Body of pancreas (tissue), 4 donors: ENCODE measurements at places on chromosomes 3 and 15. TPM values are rescaled to one million over a fixed set of nuclear protein-coding genes. Genes with fewer than 3 reads are reported as not detected.

DNA sequence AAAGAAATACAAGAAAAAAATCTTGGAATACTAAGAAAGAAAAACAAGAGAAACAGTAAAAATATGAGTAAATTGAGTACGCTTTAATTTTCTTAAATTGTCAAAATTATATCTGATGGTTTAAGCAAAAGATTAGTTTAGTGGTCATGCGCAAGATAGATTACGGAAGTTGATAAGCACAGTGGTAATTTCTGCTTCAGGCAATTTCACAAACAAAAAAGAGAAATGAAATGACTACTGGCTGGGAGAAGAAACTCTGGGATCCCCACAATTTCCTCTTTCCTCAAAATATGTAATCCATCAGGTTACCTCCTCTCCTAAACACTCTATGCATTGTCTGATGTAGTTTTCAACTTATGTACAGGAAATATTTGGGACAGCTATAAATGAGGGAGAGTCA is 9.0 kb downstream of the MYD88 start:
- no peak overlapping the region for H3K4me3 ChIP-seq
- H3K4me1 ChIP-seq = no peaks in the 10 kb centered on the region
- no peaks in the 10 kb centered on the region for H3K36me3 ChIP-seq
- no peak for DNase-seq
- H3K27me3 ChIP-seq = no peaks in the 10 kb centered on the region

GRCh38 chr3:183031826-183032225 is 51.5 kb upstream of the DCUN1D1 start:
- no peaks in the 10 kb centered on the region for H3K27me3 ChIP-seq
- H3K4me3 ChIP-seq = no peak overlapping the region
- no peak for DNase-seq
- H3K4me1 ChIP-seq = no peaks in the 10 kb centered on the region
- H3K36me3 ChIP-seq = peaks cover 36% of the 10 kb centered on the region
- H3K27ac ChIP-seq = no peak overlapping the region

DNA sequence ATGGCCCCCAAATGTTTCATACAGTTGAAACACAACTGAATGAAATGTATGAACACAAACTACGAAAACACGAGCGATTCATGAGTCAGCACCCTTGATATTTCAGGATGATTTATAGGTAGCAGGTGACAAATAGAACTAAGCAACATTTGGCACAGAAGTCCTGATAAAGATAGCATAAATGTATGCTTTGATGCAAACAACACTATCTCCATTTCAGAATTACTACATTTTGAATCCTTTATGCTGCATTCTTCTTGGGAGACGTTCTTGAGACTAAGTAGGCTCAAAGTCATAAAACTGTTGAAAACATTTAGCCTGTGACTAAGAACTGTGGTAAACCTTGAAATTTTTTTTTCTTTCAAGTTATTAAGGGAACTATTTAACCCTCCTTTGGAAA is 200.3 kb upstream of the ICE2 start:
- H3K4me3 ChIP-seq = no peak overlapping the region
- H3K27ac ChIP-seq = no peak overlapping the region
- no peaks in the 10 kb centered on the region for H3K36me3 ChIP-seq
- no peak for DNase-seq
- H3K27me3 ChIP-seq = no peaks in the 10 kb centered on the region

- H3K27ac ChIP-seq = no peak overlapping the region
- H3K4me3 ChIP-seq = no peak overlapping the region
- H3K27me3 ChIP-seq = no peaks in the 10 kb centered on the region
- H3K4me1 ChIP-seq = no peaks in the 10 kb centered on the region
Observed at GRCh38 chr3:1609416-1609815, 489.2 kb upstream of the CNTN4 start.

DNA sequence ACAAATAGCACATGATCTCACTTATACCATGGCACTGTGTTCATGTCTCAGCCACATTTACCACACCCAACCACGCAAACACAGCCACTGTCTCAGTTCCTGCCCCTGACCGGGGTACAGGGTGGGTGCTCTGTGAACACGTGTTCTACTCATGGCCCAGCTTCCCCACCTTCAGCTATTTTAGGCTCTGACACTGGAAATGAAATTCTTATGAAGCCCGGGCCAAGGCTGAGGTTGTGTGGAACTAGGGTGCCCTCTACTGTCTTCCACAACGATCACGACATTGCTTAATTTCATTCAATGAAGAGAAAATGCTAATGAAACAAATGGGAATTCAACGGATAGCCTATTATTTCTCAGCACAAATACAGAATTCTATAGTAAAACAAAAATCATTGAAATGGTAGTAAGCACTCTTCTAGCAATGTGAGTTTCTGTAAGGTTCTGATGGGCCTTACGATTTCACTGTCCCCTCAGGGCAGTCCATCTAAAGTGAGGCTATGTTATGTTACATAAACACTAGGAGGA is 2.1 kb upstream of the GABRA5 start:
- no peaks in the 10 kb centered on the region for H3K36me3 ChIP-seq
- H3K27me3 ChIP-seq = no peaks in the 10 kb centered on the region
- H3K4me3 ChIP-seq = no peak overlapping the region
- DNase-seq = no peak
- peaks cover 14% of the 10 kb centered on the region for H3K4me1 ChIP-seq

GRCh38 chr3:27880969-27881892 is 159.1 kb upstream of the EOMES start:
- H3K27ac ChIP-seq = no peak overlapping the region
- H3K4me1 ChIP-seq = peaks cover 28% of the 10 kb centered on the region
- H3K4me3 ChIP-seq = no peak overlapping the region
- no peaks in the 10 kb centered on the region for H3K36me3 ChIP-seq
- peak; percentile 10 for DNase-seq

GRCh38 chr15:57440167-57440566 is 63.9 kb downstream of the CGNL1 start:
- no peak overlapping the region for H3K4me3 ChIP-seq
- H3K27ac ChIP-seq = peak overlapping the region; percentile 28
- peaks cover 2% of the 10 kb centered on the region for H3K36me3 ChIP-seq
- no peaks in the 10 kb centered on the region for H3K27me3 ChIP-seq
- peaks cover 15% of the 10 kb centered on the region for H3K4me1 ChIP-seq
- no peak for DNase-seq

DNA sequence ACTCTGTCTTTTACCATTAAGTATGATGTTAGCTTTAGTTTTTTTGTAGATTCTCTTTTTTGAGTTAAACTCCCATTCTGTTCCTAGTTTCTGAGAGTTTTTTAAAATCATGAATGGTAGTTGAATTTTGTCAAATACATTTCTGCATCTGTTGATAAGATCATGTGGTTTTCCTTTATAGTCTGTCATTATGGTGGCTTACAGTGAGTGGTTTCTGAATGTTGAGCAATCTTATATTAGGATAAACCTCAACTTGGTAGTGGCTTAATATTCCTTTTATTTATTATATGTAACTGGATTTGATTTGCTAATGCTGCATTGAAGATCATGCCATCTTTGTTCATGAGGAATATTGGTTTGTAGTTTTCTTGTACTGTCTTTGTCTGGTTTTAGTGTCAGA is 34.8 kb downstream of the NEO1 start:
- no peak overlapping the region for H3K27ac ChIP-seq
- H3K4me1 ChIP-seq = peaks cover 8% of the 10 kb centered on the region
- no peak overlapping the region for H3K4me3 ChIP-seq
- DNase-seq = no peak
- no peaks in the 10 kb centered on the region for H3K36me3 ChIP-seq

- H3K4me1 ChIP-seq = no peaks in the 10 kb centered on the region
- H3K36me3 ChIP-seq = no peaks in the 10 kb centered on the region
- no peaks in the 10 kb centered on the region for H3K27me3 ChIP-seq
- peak; percentile 15 for DNase-seq
Observed at GRCh38 chr3:177281292-177282118, 84.2 kb upstream of the TBL1XR1 start.

DNA sequence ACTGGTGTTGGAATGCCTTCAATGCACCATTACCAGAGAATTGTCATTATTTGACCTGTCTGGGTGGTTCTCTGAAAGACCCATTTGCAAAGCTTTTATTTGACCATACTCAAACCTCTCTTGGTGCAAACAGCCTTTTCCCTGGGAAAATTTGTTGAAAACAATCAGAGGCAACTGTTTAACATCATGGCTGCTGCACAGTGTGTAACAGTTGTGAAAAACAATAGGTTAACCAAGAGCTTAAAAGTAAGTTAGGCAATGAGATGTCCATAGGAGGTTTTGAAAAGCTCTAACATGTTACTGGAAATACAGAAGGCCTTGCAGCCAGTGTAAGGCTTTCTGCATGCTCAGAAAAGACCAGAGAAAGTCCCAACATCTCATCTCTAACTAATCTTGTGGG is 18.9 kb downstream of the SPINK8 start:
- H3K36me3 ChIP-seq = no peaks in the 10 kb centered on the region
- no peak overlapping the region for H3K4me3 ChIP-seq
- H3K27me3 ChIP-seq = no peaks in the 10 kb centered on the region
- no peaks in the 10 kb centered on the region for H3K4me1 ChIP-seq

DNA sequence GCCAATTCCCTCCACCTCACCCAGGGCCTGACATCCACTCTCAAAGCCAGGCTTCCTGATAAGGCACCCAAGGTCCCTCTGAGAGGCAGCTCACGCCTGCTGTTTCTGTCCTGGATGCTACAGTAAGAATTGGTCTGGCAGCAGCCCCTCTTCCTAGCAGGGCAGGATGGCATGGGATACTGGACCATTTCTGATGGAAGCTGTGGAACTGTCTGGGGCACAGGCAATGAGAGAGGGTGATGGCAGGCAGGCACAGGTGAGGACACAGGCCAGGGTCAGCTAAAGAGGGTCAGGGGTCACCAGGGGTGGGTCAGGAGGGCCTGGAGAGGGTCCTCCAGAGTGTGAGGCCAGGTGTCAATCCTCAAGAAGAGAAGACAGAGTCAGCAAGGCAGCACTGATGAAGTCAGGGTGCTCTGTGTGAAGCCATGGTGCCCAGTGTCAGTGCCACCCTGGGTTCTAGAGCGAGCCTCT is 41.9 kb upstream of the SLC41A3 start:
- no peak overlapping the region for H3K4me3 ChIP-seq
- H3K36me3 ChIP-seq = no peaks in the 10 kb centered on the region
- H3K27ac ChIP-seq = no peak overlapping the region
- peak; percentile 3 for DNase-seq

DNA sequence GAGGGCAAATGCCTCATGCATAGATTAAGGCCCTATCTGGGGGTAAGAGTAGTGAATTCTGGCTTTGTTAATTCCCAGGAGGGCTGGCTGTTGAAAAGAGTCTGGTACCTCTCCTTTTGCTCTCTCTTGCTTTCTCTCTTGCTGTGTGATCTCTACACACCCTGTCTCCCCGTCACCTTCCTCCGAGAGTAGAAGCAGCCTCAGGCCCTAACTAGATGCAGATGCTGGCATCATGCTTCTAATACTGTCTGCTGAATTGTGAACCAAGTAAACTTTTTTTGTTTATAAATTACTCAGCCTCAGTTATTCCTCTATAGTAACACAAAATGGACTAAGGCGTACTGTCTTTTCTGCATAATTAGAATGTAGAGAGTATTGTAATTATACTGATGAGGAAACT is 908.1 kb downstream of the DIPK2A start:
- H3K4me3 ChIP-seq = no peak overlapping the region
- no peak for DNase-seq
- no peaks in the 10 kb centered on the region for H3K27me3 ChIP-seq
- no peaks in the 10 kb centered on the region for H3K4me1 ChIP-seq
- H3K27ac ChIP-seq = no peak overlapping the region

DNA sequence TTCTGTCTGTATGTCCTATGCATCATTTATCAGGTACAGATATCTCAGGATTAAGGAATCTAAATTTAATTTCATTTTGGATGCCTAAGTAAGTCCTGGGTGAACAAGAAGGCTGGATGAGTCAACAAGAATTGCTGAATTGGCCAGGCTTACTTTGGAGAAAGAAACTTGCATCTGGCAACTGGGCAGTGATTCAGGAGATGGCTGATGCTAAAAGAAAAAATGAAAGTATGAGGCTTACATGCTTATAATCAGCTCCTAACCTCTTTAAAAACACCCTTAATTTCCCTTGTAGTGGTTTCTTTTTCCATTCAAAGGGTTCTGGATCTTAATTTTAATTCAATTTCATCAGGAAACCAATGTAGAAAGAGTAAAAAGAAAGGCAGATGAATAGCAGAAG is 228.8 kb upstream of the PEX5L start:
- no peaks in the 10 kb centered on the region for H3K27me3 ChIP-seq
- H3K4me1 ChIP-seq = peaks cover 11% of the 10 kb centered on the region
- DNase-seq = no peak

- H3K36me3 ChIP-seq = no peaks in the 10 kb centered on the region
- H3K4me3 ChIP-seq = no peak overlapping the region
- H3K27me3 ChIP-seq = no peaks in the 10 kb centered on the region
- H3K27ac ChIP-seq = no peak overlapping the region
- H3K4me1 ChIP-seq = peaks cover 7% of the 10 kb centered on the region
- DNase-seq = no peak
Observed at GRCh38 chr3:59451800-59452746, 402.2 kb upstream of the CFAP20DC start.

DNA sequence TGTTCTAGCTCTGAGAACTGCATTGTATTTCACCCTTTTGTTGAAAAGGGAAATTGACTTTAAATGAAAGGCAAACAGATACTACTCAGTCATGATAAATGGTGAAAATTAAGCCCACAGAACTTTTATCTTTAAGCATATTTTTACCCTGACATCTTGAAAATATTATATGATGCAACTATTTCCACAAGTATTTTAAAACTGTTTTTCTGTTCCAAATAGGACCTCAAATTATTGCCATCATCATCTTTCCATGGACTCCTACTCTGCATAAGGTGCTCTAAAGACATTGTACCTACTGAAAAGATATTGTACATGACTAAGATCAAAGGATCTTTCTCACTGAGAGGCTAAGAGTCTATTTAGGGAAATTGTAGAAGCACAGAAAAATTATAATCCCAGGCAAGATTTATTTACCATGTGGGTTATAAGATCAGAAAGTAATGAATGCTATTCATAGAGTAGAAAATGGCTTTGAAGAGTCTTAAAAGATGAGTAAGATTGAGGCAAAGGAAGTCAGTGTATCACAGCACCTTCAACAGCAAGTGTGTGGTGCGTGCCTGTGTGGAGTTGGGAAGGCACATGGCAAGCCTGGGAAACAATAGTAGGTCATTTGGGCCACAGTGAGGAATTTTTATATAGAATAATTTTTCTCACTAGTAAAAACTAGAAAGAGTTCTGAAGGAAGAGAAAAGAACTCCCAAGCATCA is 68.8 kb downstream of the VGLL3 start:
- DNase-seq = no peak
- no peaks in the 10 kb centered on the region for H3K27me3 ChIP-seq
- H3K27ac ChIP-seq = no peak overlapping the region
- no peak overlapping the region for H3K4me3 ChIP-seq
- H3K36me3 ChIP-seq = no peaks in the 10 kb centered on the region

ITIH3 gene
- total RNA-seq = 1.6 TPM

CNTN4 gene
- 13.0 TPM for total RNA-seq

WNT5A gene
- 5.9 TPM for total RNA-seq

TNNC1 gene
- total RNA-seq = 10.4 TPM

POLQ gene
- 0.66 TPM for total RNA-seq

RABL3 gene
- total RNA-seq = 9.9 TPM

PROS1 gene
- total RNA-seq = 5.6 TPM

LYZL4 gene
- total RNA-seq = not detected
